ENCODE measurements at places on chromosomes 11 and 22.
A peak's percentile ranks its signal among the peaks of the same experiment; 100 is the strongest.

DNA sequence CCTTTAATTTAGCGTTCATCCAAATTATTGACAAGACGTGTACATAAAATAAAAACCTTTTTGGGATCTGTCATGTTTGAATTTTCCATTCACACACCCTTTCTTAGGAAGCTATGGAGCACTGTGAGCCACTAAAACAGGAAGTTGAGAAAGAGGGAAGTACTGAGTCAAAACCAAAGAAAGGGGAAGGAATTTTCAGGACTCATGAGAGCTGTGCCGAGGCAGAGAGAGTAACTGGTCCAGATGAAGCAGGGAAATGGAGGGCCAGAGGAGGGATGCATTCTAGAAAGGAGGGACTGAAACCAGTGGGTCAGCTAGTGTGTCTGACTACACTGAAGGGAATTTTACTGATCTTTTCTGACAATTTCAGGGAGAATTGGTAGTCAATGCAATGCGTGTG, 24.9 kb downstream of the APLP2 start:
- no peak for DNase-seq
- no peak overlapping the region for H3K4me3 ChIP-seq
- no peaks in the 10 kb centered on the region for H3K36me3 ChIP-seq
- no peaks in the 10 kb centered on the region for H3K27me3 ChIP-seq
- peaks cover 22% of the 10 kb centered on the region for H3K4me1 ChIP-seq

DNA sequence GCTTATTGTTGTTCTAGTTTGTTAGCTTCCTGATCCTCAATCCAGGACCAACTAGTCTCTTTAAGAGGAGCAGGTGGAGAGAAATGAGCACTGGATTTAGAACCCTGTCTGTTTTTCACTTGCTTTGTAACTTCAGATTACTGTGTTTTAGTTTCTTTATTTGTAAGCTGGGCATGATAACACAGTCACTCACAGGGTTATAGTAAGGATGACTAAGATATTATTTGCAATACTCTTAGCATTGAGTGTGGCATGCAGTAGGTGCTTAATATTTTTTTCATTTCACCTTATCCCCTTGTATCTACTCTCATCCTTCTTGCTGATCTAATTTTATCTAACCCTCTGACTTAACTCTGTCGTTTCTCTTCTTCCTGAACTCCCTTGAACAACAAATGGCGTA, 33.8 kb downstream of the DNHD1 start:
- DNase-seq = no peak
- H3K27ac ChIP-seq = no peak overlapping the region
- no peaks in the 10 kb centered on the region for H3K27me3 ChIP-seq
- no peak overlapping the region for H3K4me3 ChIP-seq
- peaks cover 9% of the 10 kb centered on the region for H3K4me1 ChIP-seq
- H3K36me3 ChIP-seq = no peaks in the 10 kb centered on the region

GRCh38 chr11:112526699-112527416, 266.2 kb upstream of the PLET1 start:
- no peak for DNase-seq
- H3K27me3 ChIP-seq = peaks cover 37% of the 10 kb centered on the region
- no peaks in the 10 kb centered on the region for H3K4me1 ChIP-seq
- H3K36me3 ChIP-seq = no peaks in the 10 kb centered on the region
- no peak overlapping the region for H3K4me3 ChIP-seq

DNA sequence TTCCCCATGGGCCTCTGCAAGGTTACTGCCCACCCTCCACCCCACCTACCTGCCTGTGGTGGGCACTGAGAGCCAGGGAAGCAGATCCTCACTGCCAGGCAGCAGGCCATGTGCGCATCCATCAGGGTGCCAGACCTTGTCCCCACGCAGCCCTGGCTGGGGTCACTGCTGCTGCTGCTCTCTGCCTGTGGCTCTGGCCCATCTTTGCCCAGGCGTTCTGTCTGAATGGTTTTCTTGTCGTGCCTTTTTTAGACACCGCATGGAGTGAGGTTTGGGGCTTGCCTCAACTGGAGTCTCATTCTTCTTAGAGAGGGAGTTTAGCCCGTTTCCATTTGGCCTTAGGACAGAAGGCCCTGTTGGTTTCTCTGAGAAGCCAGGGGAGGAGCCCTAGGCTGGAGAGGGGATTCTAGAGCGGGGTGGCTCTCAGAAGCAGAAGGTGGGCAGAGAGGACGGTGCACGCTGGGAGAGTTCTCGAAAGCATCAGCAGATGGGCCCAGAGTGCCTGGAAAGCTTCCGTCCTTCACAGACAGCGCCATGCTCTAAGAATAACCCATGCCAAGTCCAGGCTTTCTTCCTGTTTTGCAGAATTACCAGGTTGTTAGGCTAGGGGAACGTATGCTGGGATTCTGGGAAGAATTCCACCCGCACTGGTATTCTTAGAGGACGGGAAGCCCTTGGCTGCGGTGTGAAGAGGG, 8.1 kb downstream of the TANGO2 start:
- H3K36me3 ChIP-seq = peaks cover 8% of the 10 kb centered on the region
- no peak for DNase-seq
- H3K4me3 ChIP-seq = no peak overlapping the region
- no peak overlapping the region for H3K27ac ChIP-seq

GRCh38 chr11:76385903-76386302, 4.8 kb downstream of the GVQW3 start:
- peaks cover 19% of the 10 kb centered on the region for H3K4me1 ChIP-seq
- no peaks in the 10 kb centered on the region for H3K27me3 ChIP-seq
- H3K27ac ChIP-seq = no peak overlapping the region
- no peak overlapping the region for H3K4me3 ChIP-seq

- H3K4me3 ChIP-seq = no peak overlapping the region
- peaks cover 15% of the 10 kb centered on the region for H3K27me3 ChIP-seq
- no peak for DNase-seq
Observed at GRCh38 chr11:113420808-113421207, 33.2 kb downstream of the ANKK1 start.

DNA sequence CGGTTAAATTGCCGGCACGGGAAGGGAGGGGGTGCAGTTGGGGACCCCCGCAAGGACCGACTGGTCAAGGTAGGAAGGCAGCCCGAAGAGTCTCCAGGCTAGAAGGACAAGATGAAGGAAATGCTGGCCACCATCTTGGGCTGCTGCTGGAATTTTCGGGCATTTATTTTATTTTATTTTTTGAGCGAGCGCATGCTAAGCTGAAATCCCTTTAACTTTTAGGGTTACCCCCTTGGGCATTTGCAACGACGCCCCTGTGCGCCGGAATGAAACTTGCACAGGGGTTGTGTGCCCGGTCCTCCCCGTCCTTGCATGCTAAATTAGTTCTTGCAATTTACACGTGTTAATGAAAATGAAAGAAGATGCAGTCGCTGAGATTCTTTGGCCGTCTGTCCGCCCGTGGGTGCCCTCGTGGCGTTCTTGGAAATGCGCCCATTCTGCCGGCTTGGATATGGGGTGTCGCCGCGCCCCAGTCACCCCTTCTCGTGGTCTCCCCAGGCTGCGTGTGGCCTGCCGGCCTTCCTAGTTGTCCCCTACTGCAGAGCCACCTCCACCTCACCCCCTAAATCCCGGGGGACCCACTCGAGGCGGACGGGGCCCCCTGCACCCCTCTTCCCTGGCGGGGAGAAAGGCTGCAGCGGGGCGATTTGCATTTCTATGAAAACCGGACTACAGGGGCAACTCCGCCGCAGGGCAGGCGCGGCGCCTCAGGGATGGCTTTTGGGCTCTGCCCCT, 529 bp upstream of the CCND1 start:
- no peak for DNase-seq
- peaks cover 67% of the 10 kb centered on the region for H3K27me3 ChIP-seq
- H3K36me3 ChIP-seq = peaks cover 8% of the 10 kb centered on the region
- no peak overlapping the region for H3K27ac ChIP-seq
- peak overlapping the region; percentile 82 for H3K4me3 ChIP-seq
- peaks cover 21% of the 10 kb centered on the region for H3K4me1 ChIP-seq

GRCh38 chr11:93520726-93521509, 22.3 kb downstream of the SMCO4 start:
- H3K27ac ChIP-seq = peak overlapping the region; percentile 24
- no peaks in the 10 kb centered on the region for H3K27me3 ChIP-seq
- H3K4me1 ChIP-seq = peaks cover 28% of the 10 kb centered on the region
- no peak for DNase-seq
